ENCODE measurements at places on chromosomes 2 and 18. TPM values are rescaled to one million over a fixed set of nuclear protein-coding genes. Genes with fewer than 3 reads are reported as not detected.

Gene SERPINB3
- not detected for total RNA-seq

Gene HOXD8
- total RNA-seq: 0.32 TPM

Gene L3MBTL4
- total RNA-seq: 0.59 TPM

Gene GAD1
- total RNA-seq: not detected

Gene RGPD3
- 0.08 TPM for total RNA-seq

Gene SERPINB5
- not detected for total RNA-seq

Gene LTBP1
- total RNA-seq: 79.9 TPM

Gene MAPK4
- total RNA-seq: 26.9 TPM

Gene GYPC
- 111 TPM for total RNA-seq

Gene RAX
- total RNA-seq: not detected

Gene VIL1
- total RNA-seq: not detected

Gene RGPD4
- total RNA-seq: 0.11 TPM

Gene NT5C1B
- total RNA-seq: not detected

Gene ASB18
- 4.5 TPM for total RNA-seq

Gene FLACC1
- 8.3 TPM for total RNA-seq

Gene RAD51AP2
- total RNA-seq: 0.16 TPM

Gene KCNE4
- total RNA-seq: 3.2 TPM

Gene CCDC74B
- total RNA-seq: 0.38 TPM

Gene ARHGEF33
- 0.32 TPM for total RNA-seq

Gene TWIST2
- total RNA-seq: 1.9 TPM

Gene CDH19
- 18.4 TPM for total RNA-seq

Gene GAREM2
- total RNA-seq: 1.3 TPM

Gene ARMC9
- 0.89 TPM for total RNA-seq

Gene ZBTB7C
- 2.6 TPM for total RNA-seq

Gene HOXD9
- not detected for total RNA-seq

Gene NOSTRIN
- 14.0 TPM for total RNA-seq

Gene OXER1
- total RNA-seq: 0.40 TPM

Gene SPIRE1
- total RNA-seq: 33.5 TPM

Gene SPC25
- total RNA-seq: 0.38 TPM

Gene PTH2R
- not detected for total RNA-seq

Gene EGR4
- total RNA-seq: not detected

Gene TUBA3D
- 113 TPM for total RNA-seq

Gene HDLBP
- total RNA-seq: 373 TPM

Gene SERPINB10
- not detected for total RNA-seq

Gene MC5R
- total RNA-seq: not detected

Gene LINC00305
- not detected for total RNA-seq

Gene MAP3K19
- not detected for total RNA-seq

Gene ZNF892
- 2.9 TPM for total RNA-seq

Gene LRP1B
- 0.08 TPM for total RNA-seq

Gene REL
- 4.4 TPM for total RNA-seq

Gene GRHL1
- 1.0 TPM for total RNA-seq

Gene OSBPL6
- 3.3 TPM for total RNA-seq

Gene DSEL
- total RNA-seq: 1.7 TPM

Gene EFR3B
- total RNA-seq: 3.8 TPM

Gene TNFAIP6
- 2.8 TPM for total RNA-seq
